Endothelial cell of umbilical vein (primary cell): ENCODE measurements at places on chromosomes 6 and 20. TPM values are rescaled to one million over a fixed set of nuclear protein-coding genes. Genes with fewer than 3 reads are reported as not detected.

DNA sequence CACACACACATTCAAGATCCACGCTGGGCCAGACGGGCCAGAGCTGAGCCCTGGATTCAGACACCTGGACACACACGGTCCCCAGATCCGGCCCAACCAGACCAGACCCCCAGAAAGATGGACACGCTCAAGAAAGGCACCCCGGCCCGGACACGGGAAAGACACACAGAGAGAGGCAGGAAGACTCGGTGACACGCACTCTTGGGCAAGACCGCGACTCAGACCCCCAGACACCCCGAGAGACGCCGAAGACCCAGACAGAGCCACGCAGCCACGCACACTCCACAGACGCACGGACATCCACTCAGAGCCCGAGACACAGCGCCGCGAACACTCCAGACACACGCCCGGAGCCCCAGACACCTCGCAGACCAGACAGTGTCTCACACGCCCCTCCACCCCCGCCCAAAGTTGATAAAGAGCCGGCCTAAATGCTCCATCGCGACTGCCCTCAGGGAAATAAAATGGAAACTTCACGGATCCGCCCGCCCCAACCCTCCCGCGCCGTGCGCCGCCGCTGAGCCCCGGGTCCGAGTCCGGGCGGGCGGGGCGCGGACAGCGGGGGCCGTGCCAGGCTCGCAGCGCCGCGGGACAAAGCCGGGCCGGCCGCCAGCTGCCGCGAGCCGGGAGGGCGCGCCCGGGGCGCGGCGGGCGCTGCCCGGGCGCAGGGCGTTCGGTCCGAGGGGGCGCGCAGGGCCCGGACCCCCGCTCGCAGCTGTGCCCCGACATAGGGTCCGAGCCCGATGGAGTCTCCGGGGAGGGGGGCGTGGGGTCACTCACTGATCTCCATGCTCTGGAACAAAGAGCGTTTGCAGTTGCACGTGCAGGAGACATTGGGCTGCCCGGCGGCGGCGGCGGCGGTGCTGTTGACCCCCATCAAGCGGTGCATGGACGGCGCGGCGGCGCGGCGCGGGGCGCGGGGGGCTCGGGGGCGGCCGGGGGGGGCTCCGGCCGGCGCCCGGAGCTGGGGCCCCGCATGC, 831 bp downstream of the PMEPA1 start:
- peak; percentile 38 for DNase-seq

DNA sequence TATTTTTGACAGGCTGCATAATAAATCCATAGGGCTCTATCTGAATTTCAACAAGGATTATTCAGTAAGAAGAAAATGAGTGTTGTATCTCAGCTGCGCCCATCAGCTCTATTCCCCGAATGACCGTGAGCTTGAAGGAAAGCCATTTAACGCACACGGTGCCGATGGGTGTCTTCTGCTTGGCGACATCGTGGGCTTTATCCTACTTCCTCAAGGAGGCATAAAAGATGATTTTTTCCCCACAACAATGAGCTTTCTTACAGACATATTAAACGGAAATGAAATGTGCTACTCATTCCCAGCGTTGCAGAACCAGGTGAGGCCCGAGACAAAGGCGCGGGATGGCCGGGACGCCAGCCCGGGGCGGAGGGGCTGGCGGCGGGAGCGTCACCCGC, 710 bp downstream of the DYNLT1 start:
- no peak for DNase-seq

DNA sequence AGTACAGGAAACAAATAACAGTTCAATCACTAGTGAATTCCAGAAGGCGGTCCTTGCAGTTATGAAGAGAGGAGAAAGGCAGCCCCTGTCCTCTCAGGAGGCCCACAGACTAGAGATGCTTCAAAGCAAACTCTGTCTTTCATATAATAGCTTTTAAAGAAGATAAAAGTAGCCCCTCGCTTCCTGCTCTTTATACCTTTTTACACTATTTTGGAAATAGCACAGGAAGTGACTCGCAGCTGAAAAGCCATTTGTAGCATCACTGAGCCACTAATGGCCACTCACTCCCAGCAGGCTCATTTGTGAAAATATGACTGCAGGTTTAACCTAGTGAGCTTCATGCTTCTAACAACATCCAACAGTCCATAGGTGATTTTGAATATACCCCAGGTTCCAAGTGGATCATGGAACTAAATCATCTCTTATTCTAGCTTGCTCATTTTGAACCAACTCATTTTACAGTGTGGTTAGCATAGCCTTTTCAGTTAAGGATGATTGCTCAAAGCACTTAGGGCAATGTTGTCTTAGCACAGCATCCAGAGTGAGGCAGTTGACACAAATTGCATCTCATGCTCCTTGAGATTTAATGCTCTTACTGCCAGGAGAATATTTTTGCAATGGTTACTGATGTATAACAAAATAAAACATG, 136.0 kb upstream of the NRSN1 start:
- DNase-seq: no peak

GLP1R gene
- total RNA-seq: not detected in 2 replicates

ME1 gene
- total RNA-seq: 27.0 and 29.3 TPM in 2 replicates

SLC17A1 gene
- not detected in 2 replicates for total RNA-seq
